NCI-H69 (cell line): ENCODE measurements at places on chromosomes 1 and 21.

GRCh38 chr1:87273291-87273690 is 55.4 kb upstream of the LMO4 start:
- DNase-seq, result no peak

DNA sequence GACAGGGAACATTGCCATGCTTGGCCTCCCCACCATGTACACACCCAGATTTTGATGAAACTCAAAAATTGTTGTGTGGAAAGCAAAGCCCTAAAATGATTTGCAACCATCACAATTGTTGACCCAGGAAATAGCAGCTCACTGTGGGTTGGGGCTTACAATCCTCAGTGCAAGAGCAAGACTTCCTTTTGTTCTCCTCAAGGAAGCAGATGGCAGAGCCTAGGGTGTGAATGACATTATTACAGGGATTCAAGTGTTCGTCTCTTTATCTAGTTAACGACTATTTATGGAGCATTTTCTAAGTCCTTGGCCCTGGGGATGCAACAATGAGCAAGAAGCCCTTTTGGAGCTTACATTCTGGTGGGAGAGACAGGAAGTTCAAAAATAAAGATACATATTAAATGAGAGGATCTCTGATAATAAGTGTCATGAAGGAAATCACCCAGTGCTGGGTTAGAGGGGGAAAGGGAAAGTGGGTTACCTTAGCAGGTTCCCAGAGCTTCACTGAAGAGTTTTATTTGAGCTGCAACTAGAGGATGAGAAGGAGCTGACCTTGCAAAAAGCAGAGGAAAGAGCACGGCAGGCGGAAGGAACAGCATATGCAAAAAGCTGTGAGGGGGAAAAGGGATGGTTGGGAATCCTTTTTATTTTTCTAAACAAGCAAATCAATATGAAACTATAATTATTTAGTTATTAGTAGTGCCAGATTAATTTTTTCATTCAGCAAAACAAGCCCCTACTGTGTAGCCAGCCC is 38.5 kb upstream of the ID3 start:
- DNase-seq, result peak; percentile 92

DNA sequence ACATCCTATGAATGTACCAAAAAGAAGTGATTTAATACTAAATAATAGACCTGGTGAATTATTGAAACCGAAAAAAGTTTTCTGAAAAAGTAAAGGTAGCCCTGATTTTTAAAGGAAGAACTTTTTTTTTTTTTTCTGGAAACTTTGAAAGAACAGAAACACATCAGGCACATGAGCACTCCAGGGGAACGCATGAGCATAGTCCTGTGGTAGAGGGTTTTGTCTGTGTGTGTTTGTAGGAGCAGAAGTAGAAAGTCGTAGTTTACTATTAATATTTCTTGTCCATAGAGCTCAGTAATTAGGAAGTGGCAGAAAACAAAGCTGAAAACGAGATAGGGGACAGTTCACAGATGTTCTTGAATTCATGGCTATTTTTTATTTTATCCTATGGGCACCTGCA is 1175.9 kb upstream of the B3GALT2 start:
- no peak for DNase-seq

GRCh38 chr1:98369463-98369862 is 292.1 kb upstream of the SNX7 start:
- DNase-seq, result no peak
